Regular cardiac myocyte (primary cell): ENCODE measurements at places on chromosomes 12 and 14. TPM values are rescaled to one million over a fixed set of nuclear protein-coding genes. Genes with fewer than 3 reads are reported as not detected.

The COPZ1 gene
- total RNA-seq, result 118 and 124 TPM in 2 replicates

The PTPRO gene
- 0.19 and 3.1 TPM in 2 replicates for total RNA-seq

The LRRC43 gene
- total RNA-seq, result 0.38 and 1.7 TPM in 2 replicates

The VPS37B gene
- total RNA-seq, result 9.3 and 15.7 TPM in 2 replicates

The KRT78 gene
- total RNA-seq, result not detected in 2 replicates

The TEX52 gene
- total RNA-seq, result not detected in 2 replicates

The COX8C gene
- not detected in 2 replicates for total RNA-seq

The COCH gene
- 1.2 and 1.7 TPM in 2 replicates for total RNA-seq

The SLC17A8 gene
- total RNA-seq, result not detected in 2 replicates

The ASCL4 gene
- not detected in 2 replicates for total RNA-seq

The SLC39A5 gene
- 0.85 TPM in 1 of 2 replicates, not detected in the other for total RNA-seq

The CFAP54 gene
- total RNA-seq, result 2.7 and 4.2 TPM in 2 replicates

The FITM1 gene
- total RNA-seq, result not detected in 2 replicates

The RNASE13 gene
- total RNA-seq, result not detected in 2 replicates

The FLVCR2 gene
- total RNA-seq, result 1.5 and 7.9 TPM in 2 replicates

The BICDL1 gene
- total RNA-seq, result 0.28 and 0.38 TPM in 2 replicates

The SLC25A47 gene
- under 0.01 TPM in 1 of 2 replicates, not detected in the other for total RNA-seq

The ART4 gene
- total RNA-seq, result 1.3 and 7.9 TPM in 2 replicates

The PZP gene
- not detected in 2 replicates for total RNA-seq

The TBC1D30 gene
- 0.19 and 0.85 TPM in 2 replicates for total RNA-seq

The CCDC59 gene
- 73.0 and 86.1 TPM in 2 replicates for total RNA-seq

The PRH2 gene
- total RNA-seq, result 0.19 TPM in 1 of 2 replicates, not detected in the other

The RPL36AL gene
- 257 and 303 TPM in 2 replicates for total RNA-seq

The CACNA1C gene
- total RNA-seq, result 2.3 and 5.9 TPM in 2 replicates

The KRT75 gene
- total RNA-seq, result not detected in 2 replicates

The KRT76 gene
- total RNA-seq, result not detected in 2 replicates

The DBX2 gene
- total RNA-seq, result not detected in 2 replicates

The LUM gene
- total RNA-seq, result 35.3 and 191 TPM in 2 replicates

The TROAP gene
- 1.1 and 9.4 TPM in 2 replicates for total RNA-seq

The LBHD2 gene
- total RNA-seq, result not detected in 2 replicates

The TRIAP1 gene
- total RNA-seq, result 17.5 and 47.0 TPM in 2 replicates

The ZC2HC1C gene
- 0.85 and 0.96 TPM in 2 replicates for total RNA-seq

The KRT81 gene
- total RNA-seq, result under 0.01 and 0.96 TPM in 2 replicates

The PCNX4 gene
- total RNA-seq, result 71.3 and 98.1 TPM in 2 replicates

The GNB3 gene
- 1.4 and 2.5 TPM in 2 replicates for total RNA-seq

The C12orf43 gene
- total RNA-seq, result 9.0 and 12.1 TPM in 2 replicates

The SLC5A8 gene
- under 0.01 TPM in 1 of 2 replicates, not detected in the other for total RNA-seq

The NEUROD4 gene
- not detected in 2 replicates for total RNA-seq

The SIRT4 gene
- 0.96 and 2.8 TPM in 2 replicates for total RNA-seq

The NID2 gene
- 216 and 282 TPM in 2 replicates for total RNA-seq

The YLPM1 gene
- 20.5 and 20.9 TPM in 2 replicates for total RNA-seq

The DERA gene
- total RNA-seq, result 44.5 and 65.6 TPM in 2 replicates

The LRP1-AS gene
- 0.19 TPM in 1 of 2 replicates, not detected in the other for total RNA-seq

The AKAP6 gene
- total RNA-seq, result 3.9 and 4.0 TPM in 2 replicates

The PLA2G1B gene
- total RNA-seq, result not detected in 2 replicates

The GLIPR1L2 gene
- 0.19 and 2.3 TPM in 2 replicates for total RNA-seq

The C12orf50 gene
- total RNA-seq, result not detected in 2 replicates

The HOXC9 gene
- total RNA-seq, result under 0.01 TPM in 1 of 2 replicates, not detected in the other

The SERPINA10 gene
- total RNA-seq, result under 0.01 TPM in 1 of 2 replicates, not detected in the other
